ENCODE measurements at places on chromosomes 2 and 18.

GRCh38 chr2:17271416-17271815, 246.8 kb downstream of the RAD51AP2 start:
- no peak for DNase-seq

GRCh38 chr2:26959331-26959730, 11.1 kb upstream of the MAPRE3 start:
- DNase-seq, result no peak

GRCh38 chr2:173136599-173136998, 61.0 kb downstream of the MAP3K20 start:
- no peak for DNase-seq

GRCh38 chr2:84911135-84911678, 5.8 kb downstream of the TMSB10 start:
- no peak for DNase-seq

DNA sequence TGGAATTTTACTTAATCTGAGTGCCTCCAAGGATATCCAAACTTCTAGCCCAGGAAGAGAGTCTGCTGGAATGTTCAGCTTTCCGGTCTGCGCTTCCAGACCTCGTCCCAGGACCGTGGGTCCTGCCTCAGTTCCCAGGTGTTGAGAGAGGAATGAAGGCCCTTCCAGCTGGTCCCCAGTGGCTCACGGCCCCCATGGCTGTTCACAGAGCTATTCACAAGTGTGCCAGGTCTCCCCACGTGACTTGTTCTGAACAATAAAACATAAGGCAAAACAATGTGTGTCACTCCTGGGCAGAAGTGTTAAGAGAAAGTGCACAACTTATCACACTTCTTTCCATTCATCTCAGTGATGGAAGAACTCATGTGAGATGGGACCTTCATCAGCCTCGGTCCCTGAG, 20.1 kb upstream of the TEX51 start:
- DNase-seq, result no peak

GRCh38 chr2:624551-625347, 52.5 kb downstream of the TMEM18 start:
- DNase-seq, result no peak

- no peak for DNase-seq
Observed at GRCh38 chr18:12479982-12480381, 72.3 kb downstream of the PRELID3A start.

- DNase-seq, result no peak
Observed at GRCh38 chr18:49613141-49613640, 51.3 kb downstream of the LIPG start.

GRCh38 chr2:43305517-43305916, 79.1 kb upstream of the ZFP36L2 start:
- no peak for DNase-seq

DNA sequence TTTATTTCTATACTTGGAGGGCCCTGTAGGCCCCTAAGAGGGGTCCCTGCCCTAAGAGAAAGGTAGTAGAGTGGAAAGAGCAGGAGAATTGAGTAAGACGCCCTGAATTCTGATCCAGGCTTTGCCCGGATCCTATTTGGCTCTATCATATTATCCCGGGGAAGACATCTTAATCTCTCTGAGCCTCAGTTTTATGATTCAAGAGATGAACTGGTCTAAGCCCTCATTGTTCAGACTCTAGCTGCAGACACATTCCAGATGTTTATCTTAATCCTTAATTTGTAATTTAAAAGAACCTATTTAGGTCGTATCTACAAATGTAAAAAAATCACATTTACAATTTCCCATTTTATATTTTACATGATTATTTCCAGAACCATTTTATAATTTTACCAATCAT, 220.1 kb downstream of the AGPS start:
- no peak for DNase-seq

- DNase-seq, result no peak
Observed at GRCh38 chr2:185291035-185291647, 447.5 kb upstream of the FSIP2 start.

- no peak for DNase-seq
Observed at GRCh38 chr2:112153501-112153900, 15.3 kb downstream of the FBLN7 start.

GRCh38 chr2:100113990-100114433, 28.4 kb downstream of the AFF3 start:
- no peak for DNase-seq

DNA sequence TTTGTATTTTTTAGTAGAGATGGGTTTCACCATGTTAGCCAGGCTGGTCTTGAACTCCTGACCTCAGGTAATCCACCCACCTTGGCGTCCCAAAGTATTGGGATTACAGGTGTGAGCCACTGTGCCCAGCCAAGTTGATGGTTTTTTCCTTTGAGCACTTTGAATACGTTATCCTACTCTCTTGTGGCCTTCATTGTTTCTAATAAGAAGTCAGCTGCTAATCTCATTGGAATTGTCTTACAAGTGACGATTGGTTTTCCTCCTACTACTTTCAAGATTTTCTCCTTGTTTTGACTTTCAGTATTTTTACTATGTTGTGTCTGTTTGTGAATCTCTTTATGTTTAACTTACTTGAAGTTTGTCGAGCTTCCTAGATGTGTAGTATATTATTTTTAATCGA, 88.5 kb downstream of the TMEM200C start:
- DNase-seq, result no peak

GRCh38 chr2:239566995-239567568, 166.3 kb upstream of the HDAC4 start:
- no peak for DNase-seq

DNA sequence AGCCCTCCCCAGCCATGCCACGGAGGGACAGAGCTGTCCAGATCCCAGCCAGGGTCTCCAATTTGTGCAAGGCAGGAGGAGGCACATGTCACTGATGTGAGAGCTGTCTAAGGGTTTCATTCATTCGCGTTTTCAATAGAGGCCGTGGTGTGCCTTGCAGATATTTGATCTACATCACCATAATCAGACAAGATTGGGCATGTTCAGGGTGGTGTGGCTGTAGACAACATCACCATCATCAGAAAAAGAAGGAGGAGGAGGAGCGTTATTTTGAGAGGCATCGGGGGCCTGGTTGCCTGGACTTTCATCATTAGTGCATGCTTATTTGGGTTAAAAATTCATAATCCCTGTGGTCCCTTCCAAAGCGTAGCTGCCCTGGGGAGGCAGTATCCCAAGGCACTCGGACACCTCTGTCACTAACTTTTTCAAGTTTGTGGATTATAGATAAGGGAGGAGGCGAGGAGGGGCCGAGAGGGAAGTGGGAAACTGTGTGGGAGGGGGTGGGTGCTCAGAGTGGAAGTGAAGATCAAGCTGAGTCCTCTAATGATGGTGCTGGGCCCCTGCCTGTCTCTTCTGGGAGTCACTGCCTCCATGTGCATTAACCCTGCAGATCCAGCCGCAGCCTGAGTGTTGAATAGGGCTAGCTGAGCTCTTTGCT, 194.1 kb downstream of the CTIF start:
- DNase-seq, result no peak

- DNase-seq, result no peak
Observed at GRCh38 chr2:69113627-69114026, 100.6 kb downstream of the ANTXR1 start.

DNA sequence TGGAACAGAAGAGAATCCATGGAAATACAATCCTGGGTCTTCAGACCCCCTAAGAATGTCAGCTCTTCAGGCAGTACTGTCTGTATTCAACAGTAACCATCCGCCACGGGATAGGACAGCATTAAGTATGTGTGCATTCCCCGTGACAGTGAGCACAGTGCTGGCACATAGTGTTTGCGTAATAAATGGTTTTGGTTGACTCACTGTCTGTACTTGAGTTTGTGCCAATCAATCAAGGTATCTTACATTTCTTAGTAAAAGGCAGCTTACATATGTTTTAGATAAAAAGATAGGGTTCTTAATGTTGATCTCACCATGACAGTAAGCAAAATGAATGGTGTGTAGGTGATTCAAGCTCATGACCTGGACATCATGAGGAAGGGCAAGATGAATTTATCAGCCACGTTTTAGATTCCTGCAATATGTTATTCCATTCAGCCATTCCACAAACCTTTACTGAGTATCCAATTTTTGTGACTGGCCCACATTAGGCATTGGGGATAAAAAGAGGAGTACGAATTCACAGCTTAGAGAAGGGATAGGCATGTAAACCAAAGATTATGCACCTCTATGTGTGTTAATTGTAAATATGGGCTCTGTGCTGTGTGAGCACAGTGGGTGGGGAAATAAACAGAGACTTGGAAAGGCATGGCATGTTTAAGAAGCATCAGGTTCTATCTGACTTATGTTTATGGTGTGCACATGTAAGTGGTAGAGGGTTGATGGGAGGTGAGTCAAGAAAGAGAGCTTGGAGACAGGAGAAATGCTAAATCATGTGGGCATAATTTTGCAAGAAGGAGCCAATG, 258.8 kb downstream of the SLC8A1 start:
- DNase-seq, result no peak

GRCh38 chr2:146229508-146230155, 1615.2 kb upstream of the ACVR2A start:
- DNase-seq, result no peak

- no peak for DNase-seq
Observed at GRCh38 chr2:141654311-141654710, 476.5 kb downstream of the LRP1B start.

DNA sequence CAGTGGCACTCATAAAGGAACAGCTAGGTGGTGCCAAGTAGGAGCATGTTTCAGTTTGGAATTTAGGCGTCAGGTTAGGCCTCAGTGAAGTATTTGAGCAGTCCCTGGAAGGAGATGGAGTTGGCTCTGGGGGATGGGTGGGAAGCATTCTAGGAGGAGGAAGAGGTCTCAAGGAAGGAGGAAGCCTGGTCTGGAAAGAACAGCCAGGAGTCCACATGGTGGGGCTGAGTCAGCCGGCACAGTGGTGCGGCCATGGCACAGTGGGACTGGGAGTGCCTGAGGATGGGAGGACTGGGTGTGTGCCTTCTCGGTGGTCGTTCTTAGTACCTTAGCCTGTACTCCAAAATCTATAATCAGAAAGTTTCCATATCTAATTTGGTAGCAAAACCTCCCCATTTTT, 373.3 kb downstream of the PTPRM start:
- DNase-seq, result no peak

DNA sequence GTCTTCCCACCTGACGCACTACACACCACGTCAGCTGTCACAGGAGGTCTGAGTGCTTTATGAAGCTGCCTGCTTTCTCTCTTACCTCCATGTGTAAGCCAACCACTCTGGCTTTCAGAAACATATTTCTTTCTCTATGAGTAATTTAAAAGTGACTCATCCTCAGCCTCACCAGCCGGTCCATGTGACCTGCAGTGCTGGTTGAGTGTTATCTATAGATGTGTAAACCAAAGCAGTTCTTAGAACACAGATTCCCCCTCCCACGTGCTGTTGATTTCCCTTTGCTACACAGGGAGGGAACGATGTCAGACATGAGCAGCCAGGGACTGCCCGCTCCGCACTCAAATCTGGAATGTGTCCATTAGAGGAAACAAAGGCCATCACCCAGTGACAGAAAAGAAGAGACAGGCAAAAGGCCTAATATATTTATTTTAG, 157.8 kb downstream of the BCL2 start:
- peak; percentile 76 for DNase-seq

DNA sequence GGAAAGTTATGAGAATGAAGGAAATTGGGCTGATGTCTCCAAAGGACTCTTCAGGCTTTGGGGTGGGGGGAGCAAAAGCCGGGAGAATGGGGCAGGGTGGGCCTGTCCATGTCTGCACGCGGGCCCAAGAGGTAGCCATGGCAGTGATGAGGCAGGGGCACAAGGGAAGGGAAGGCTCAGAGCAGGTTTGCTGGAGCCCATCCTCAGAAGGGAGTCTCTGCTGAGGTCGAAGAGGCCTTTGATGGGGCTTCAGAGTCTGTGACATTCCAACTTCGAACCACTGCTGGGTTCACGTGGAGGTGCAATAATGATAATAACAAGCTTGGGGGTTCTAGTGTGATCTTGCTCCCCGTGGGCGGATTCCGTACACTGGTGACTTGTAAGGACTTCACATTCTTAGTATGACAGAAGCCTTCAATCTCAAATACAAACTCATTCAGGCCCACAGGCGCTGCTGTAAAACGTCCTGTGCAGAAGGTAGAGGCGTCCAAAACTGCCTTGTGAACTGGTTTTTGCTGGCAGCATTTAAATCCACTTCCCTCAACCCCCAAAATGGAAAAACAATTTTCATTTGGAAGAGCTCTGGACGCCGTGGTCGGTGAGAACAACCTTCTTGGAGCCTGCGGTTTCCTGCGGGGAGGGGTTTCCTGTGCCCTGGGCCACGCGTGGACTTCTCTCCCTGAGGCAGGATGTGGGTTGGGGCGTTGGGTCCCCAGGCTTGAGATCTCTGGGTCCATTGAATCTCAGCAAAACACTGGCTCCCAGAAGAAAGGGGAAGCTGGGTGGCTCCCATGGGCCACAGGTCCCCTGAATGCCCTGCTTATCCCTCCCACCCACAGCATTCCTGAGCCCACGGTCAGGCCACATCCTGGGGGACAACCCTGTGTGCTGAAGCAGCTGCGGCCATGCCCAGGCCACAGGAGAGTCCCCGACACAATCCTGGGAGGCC, 151.0 kb downstream of the TPO start:
- no peak for DNase-seq

- no peak for DNase-seq
Observed at GRCh38 chr2:28032816-28033215, 142.3 kb downstream of the BABAM2 start.

GRCh38 chr2:215396595-215397313, 39.1 kb downstream of the FN1 start:
- DNase-seq, result no peak

GRCh38 chr2:36967236-36967876, 1.0 kb upstream of the STRN start:
- no peak for DNase-seq

GRCh38 chr18:3357516-3357915, 92.5 kb upstream of the TGIF1 start:
- no peak for DNase-seq

- no peak for DNase-seq
Observed at GRCh38 chr2:15293262-15293937, 267.7 kb downstream of the NBAS start.

- DNase-seq, result peak; percentile 61
Observed at GRCh38 chr2:46461011-46461674, 18.2 kb upstream of the TMEM247 start.

DNA sequence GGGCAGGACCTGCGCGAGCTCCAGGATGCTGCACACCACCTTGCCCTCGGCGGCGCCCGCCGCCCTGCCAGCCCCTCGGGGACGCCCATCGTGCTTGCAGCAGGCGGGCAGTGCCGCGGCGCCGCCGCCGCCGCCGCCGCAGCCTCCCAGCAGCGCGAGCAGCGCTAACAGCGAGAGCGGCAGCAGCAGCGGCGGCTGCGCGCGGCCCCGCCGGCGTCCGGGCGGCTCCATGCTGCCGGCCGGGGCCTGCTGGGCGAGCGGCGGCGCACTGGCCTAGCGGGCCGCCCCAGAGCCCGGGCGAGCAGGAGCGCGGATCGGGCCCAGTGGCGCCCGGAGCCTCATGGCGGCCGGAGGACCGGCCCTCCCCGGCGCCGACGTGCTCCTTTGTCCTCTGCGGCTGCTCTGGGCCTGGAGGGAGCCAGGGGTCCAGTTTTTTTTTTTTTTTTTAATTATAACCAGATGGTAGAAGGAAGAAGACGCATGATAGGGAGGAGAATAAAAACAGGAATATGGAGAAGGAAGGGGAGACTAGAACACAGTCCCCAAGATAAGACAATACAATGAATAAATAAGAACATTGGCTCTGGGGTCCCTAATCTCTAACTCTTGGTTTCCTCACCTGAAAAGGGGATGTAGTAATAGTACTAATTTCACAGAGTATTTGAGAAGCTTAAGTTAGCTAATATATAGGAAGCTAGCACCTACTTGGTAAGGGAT, 17.1 kb upstream of the ANKRD62 start:
- no peak for DNase-seq

- no peak for DNase-seq
Observed at GRCh38 chr2:186699742-186700141, 5.9 kb downstream of the FAM171B start.

GRCh38 chr18:35422237-35422636, 45.1 kb upstream of the ZNF396 start:
- no peak for DNase-seq

Measured in stimulated activated CD4-positive, alpha-beta T cell treated with anti-CD3 and anti-CD28 coated beads, Interleukin-12 subunit alpha, Interleukin-12 subunit beta, amount 100 ng/mL, for 48 hours (primary cell).